ELF-1 (cell line): ENCODE measurements at places on chromosomes 7 and 10.

DNA sequence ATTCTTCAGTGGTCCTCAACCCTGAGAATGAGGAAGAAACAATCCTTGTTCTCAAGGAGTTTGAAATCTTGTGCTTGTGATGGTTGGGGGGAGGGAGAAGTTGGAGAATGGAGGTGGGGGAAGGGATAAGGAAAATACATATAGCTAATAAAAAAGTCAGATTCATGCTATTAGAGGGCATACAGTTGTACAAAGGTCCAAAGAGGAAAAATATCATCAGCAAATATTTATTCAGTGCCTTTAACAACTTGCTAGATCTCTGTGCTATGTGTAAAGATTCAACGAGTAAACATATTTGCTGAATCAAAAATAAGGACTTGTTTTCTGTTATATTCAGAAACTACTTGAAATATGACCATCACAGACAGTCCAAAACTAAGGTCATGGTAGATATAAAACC, 114.4 kb downstream of the HIBADH start:
- DNase-seq = no peak

GRCh38 chr7:29190349-29191045, 4.1 kb upstream of the CHN2 start:
- DNase-seq = no peak

GRCh38 chr10:54133203-54133602, 667.8 kb downstream of the PCDH15 start:
- DNase-seq = no peak

GRCh38 chr10:58806323-58806722, 293.7 kb downstream of the BICC1 start:
- DNase-seq = no peak

- DNase-seq = no peak
Observed at GRCh38 chr10:68296843-68297663, 34.8 kb upstream of the HNRNPH3 start.

DNA sequence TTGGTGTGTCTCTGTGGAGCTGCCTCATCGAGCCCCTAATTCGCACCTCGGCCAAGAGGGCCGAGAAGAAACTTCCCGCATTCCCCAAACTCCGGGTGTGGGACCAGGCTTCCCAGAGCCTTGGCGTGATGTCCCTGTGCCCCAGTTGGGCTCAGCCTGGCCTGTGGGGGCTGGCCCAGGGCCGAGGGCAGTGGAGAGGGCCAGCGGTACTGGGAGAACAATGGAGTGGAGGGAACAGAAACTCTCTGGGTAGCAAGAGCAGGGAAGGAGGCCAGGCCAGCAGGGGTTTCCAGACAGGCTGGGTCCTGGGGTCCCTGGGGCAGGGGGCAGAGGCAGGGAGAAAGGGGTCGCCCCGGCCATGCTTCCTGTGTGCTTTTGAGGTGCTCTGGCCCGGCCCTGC, 16.0 kb downstream of the TMEM270 start:
- no peak for DNase-seq

DNA sequence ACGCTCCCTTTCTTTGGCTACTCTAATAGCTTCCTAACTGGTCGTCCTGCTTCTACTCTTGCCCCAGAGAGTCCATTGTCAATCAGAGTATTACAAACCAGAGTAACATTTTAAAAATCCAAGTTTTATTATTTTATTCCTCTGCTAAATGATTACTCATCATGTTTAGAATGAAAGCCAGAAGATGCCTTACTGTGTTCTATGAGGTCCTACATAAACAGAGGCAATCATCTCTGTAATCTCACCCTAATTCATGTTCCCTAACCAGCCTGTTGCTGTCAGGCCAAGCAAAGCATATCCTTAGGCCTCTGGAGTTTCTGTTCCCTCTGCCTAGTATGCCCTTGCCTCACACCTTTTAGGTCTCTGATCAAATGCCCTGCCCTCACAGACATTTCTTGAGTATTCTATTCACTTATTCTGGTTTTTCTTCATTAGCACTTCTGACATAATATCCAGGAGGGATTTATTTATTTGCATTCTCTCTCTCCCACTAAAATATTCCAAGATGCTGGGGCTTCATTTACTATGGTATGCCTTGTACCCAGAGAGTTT, 497.5 kb downstream of the PHTF2 start:
- DNase-seq = no peak

DNA sequence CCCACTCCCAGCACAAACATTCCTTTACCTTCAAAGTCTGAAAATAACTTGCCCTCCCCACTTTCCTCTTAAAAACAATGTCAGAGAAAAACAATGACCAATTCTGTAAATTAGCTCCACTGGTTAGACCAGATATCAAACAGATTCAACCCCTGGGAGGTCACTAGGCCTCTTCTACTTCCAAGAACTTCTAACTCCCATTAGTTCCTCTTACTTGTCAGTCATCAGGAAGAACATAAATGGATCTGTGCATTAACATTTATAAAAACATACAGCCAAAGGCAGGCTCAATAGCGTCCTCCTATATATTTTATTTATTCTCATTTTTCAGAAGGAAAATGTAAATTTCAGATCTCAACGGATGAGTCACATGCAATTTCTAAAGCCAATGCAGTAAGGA, 2.2 kb downstream of the ELAPOR2 start:
- DNase-seq = no peak

DNA sequence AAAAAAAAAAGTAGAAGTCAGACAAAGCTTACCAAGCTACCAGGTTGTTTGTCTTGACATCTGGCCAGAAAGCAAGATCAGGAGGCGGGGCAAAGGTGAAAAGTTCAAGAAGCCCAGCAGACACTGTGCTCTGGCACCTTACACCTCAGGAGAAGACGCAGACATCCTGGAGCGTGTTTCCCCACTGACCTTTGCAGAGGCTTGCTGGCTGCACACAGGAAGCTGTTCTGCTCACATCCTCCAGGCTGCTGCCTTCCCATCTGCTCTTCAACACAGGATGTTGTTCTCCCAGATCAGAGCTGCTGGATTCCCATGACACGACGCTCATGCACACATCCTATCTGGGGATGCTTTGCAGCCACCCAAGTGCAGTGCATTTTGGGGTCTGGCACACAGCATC, 174.4 kb upstream of the KIAA1217 start:
- peak; percentile 11 for DNase-seq

- peak; percentile 61 for DNase-seq
Observed at GRCh38 chr10:15369256-15370211, 1.6 kb downstream of the FAM171A1 start.

DNA sequence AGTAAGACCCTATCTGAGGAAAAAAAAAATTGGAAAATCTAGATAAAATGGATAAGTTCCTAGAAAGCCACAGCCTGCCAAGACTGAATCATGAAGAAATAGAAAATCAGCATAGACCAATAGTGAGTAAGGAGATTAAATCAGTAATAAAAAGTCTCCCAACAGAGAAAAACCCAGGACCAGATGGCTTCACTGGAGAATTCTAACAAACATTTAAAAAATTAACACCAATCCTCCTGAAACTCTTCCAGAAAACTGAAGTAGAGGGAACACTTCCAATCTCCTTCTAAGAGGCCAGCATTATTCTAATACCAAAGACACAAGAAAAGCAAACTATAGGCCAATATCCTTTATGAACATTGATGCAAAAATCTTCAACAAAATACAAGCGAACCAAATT, 8.8 kb upstream of the LIMK1 start:
- no peak for DNase-seq

DNA sequence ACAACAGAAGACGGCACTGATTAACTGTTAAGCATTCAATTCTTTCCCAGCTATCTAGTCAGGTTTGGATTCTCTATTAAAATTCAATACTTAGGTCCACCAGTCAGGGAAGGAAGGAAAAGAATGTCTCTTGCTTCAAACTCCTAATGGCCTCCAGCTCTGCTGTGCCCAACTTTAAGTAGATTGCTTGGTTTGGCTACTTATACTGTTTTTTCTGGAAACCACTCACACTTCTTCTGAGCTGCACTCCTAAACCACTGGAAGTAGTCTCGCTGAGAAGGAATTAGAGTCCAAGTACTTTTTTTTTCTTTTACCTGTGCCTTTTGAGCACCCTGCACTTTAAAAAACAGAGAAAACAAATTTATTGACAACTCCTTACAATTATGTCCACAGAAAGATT, 26.7 kb upstream of the COL1A2 start:
- no peak for DNase-seq

DNA sequence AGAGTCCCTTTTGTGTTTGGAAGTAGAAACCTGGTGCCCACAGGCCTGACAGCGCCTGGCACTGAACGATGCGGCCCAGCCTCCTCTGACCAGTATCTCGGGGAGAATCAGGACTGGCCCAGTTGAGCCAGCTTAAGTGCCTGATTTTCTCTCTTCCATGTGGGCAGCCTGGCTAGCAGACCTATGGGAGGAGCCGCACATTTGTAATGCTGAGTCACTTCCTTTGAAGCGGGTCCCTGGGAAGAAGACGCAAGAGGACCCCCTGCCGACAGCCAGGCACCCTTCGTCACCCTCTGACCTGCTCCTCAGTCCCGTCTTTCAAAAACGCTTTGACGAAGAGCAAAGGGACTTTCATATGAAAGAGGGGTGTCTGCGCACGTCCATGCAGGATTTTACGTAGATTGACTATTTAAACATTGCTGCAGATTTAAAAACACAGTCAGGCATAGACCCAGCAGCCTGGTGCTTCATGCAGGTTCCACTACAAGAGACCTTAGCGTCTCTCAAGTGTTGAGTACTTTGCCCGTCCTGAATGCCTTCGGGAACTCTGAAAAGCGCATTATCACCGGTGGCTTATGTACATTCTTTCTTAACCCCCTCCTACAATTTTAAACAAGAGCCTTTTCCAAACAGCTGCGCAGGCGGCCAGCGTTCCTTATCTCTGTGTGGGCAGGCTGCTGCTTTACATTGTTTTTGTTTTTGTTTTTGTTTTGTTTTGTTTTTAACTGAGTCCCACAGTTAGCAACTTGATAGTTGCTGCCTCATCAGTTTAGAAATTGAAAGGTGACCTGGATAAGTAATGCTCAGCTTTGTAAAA, 36.5 kb upstream of the AP5Z1 start:
- DNase-seq = peak; percentile 91

DNA sequence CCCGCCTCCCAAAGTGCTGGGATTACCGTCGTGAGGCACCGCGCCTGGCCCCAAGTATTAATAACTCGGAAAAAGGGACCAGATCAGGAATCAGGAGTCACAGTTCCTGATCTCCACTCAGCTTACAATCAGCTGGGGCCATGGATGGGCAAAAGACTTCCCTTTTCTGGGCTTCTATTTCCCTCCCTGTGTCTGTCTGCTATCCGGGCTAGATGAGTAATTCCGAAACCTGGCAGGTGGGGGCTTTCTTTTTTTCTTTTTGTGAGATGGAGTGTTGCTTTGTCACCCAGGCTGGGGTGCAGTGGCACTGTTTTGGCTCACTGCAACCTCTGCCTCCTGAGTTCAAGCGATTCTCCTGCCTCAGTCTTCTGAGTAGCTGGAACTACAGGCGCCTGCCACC, 11.6 kb downstream of the RPS24 start:
- no peak for DNase-seq

- no peak for DNase-seq
Observed at GRCh38 chr7:127692200-127692599, 40.2 kb downstream of the SND1 start.

GRCh38 chr7:86913709-86914108, 145.7 kb downstream of the ELAPOR2 start:
- no peak for DNase-seq

DNA sequence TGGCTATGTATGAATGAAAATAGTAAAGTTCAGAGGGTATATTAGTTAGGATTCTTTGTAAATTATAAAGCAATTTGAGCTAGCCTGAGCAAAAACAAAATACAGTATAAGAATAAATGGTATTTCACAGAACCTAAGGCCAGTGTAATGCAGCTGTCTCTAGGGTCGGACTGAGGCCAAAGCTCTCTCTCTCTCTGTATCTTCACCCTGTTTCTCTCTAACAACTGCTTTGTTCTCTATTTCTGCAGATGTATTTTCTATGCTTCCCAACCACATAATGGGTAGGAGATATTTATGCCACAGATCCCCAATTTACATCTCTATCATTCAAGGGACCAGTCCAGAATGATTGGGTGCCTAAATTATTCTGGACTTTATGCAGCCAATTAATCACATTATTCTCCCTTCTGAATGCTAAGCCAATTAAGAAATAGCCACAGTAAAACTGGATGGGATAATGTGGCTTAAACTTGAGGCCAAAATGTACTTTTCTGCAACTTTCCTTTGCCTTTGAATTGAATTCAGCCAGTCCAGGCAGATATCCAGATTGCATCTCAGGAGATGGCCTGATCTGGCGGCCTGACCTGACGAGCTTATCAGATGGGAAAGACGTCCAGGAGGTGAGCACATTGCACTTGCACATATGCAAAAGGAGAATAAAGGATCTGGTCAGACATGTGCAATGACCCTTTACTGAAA, 24.6 kb upstream of the IMMP2L start:
- no peak for DNase-seq

DNA sequence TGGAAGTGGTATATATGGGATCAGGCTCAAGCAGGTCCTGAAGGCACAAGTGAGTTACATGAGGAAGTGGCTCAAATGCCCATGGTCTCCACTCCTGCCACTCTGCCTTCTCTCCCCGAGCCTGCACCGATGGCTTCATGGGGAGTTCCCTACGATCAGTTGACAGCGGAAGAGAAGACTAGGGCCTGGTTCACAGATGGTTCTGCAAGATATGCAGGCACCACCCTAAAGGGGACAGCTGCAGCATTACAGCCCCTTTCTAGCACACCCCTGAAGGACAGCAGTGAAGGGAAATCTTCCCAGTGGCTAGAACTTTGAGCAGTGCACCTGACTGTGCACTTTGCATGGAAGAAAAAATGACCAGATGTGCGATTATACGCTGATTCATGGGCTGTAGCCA, 95.3 kb downstream of the HOXA1 start:
- DNase-seq = no peak

DNA sequence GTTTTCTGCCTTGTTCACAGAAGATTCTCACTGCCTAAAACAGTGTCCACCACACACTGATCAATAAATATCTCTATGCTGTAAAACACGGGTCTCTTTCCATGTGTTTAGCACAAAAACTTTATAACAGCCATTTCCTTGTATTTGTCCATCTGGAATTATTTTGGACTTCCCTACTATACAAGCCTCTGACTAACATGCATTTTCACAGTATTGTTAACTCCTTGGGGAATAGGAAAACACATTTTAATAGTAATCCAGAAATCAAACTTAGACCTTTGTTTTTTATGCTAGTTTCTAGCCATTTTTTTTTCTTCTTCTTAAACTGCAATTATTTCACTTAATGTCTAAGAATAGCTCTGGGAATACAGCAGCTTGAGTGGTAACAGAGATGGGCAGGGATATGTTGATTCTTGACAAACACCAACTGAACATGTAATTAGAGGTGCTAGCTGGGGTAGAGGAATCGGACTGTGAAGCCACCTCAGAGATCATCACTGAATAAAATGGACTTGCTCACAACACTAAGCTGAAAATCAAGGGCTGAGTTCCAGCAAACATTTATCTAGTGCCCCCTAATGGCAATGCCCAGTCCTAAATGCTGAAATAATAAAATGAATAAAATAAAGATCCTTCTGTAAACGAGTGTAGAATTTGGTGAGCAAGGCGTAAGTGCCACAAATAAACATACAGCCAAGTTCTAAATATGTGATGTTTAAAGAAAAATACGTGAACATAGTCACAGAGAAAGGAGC, 593.1 kb downstream of the SORCS1 start:
- DNase-seq = no peak
